Hematopoietic multipotent progenitor cell treated with erythropoietin and hydrocortisone succinate and interleukin-3 and kit ligand, for 8 days (in vitro differentiated cells): ENCODE measurements at places on chromosomes 7 and 10.

DNA sequence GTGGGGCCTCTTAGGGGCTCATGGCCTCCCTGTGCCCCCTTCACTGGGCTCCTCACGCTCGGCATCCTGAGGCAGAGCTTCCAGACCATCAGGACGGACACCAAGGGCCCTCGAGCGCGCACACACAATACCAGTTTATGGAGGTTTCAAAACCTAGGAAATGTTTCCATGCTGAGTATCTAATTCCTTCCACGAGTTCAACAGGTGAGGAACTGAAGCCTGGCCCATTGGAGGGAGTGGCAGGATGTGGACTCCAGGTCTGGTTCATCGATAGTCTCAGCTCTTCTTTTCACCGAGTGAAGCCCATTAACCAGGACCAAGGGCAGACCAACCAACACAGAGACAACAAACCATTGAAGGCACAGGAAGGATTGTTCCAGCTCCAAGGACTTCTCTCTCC, 336.7 kb upstream of the SHH start:
- DNase-seq: no peak

- DNase-seq: no peak
These were observed 518.0 kb upstream of the KLF6 start for GRCh38 chr10:4303045-4303444.

DNA sequence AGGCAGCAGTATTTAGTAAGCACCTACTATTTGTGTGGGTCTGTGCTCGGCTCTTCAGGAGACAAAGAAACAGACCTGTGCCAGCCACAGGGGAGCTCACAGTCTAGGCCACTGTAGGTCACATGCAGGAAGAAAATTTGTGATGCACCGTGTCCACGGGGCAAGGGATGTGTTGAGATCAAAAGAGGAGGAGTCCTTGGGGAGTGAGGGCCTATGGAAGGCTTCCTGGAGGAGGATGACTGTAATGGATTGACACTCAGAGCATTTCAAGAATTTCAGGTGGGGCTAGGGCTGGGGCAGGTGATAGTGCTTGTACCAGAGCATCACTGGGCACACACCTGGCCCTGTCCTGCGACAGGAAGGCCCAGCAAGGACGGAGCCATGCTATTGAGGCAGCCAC, 102.7 kb downstream of the ZMIZ1 start:
- DNase-seq: no peak

DNA sequence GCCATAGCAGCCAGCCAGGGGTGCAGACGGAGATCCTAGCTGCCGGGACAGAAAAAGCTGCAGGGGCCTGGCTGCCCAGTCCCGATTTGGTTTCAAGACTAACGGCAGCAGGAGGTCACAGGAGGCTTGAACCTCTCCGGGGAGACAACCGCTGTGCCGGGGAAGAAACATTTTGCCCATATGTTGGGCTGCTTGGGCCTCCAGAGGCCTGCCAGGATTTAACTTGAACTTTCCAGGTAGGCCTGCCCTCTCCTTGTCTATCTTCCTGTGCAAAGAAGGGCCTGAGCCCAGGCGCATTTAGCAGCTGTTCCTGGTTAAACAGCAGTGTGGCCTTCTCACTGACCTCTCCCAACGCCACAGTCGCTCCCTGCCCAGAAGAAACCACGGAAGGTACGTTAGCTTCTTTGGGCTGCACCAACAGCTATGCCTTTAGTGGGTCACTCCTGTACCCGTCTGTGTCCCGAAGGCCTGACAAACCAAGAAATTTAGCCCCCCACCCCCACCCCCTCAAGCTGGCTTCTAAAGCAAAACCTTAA, 17.1 kb upstream of the PTF1A start:
- DNase-seq: no peak

GRCh38 chr7:128402356-128402755, 7.4 kb downstream of the IMPDH1 start:
- no peak for DNase-seq

DNA sequence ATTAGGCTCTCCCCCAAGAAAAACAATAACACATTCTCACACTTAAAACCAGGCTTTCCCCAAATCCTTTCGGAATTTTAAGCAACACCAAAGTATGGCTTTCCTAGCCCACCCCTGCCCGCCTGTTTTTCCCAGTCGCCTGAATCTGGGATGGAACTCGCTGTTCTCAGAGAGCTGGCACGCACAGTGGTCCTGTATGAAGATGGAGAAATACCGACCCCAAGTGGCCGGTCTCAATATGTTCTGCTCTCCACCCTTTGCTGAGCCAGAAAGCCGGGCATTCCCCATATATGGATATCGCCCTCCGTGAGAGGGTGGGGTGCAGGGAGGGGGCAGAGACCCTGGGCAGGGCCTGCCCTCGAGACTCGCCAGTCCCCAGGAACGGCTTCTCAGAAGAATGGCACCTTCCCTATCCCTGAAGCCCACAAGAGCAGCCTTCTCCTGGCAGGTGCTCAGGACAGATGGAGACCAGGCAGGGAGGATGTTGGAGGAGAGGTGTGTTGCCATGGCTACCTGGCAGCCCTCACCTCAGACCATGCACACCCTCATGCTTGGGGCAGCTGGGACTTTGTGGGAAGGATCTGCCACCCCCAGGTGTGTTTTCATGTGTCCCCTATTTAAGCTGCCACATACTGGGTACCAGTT, 3.4 kb downstream of the TACR2 start:
- DNase-seq: peak; percentile 66

- no peak for DNase-seq
These were observed 325.8 kb upstream of the MGMT start for GRCh38 chr10:129140921-129141885.

DNA sequence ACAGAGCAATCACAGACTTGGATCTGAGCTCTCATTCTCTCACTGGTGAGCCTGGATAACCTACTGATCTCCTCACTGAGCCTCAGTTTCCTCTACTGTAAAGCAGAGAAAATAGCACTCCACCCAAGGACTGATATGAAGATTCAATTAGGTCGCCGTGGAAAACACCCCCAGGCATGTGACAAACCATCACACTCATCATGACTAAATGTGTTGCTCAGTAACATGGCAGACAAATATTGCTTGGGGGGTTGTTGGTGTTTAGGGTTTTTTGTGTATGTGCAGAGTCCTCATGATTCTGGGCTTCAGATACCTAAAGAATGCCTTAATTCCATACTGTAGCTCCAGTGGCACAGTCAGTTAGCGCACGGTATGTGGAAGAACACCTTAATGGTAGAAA, 122.1 kb upstream of the TCF7L2 start:
- DNase-seq: no peak

- no peak for DNase-seq
These were observed 215.6 kb downstream of the ELFN1 start for GRCh38 chr7:1885465-1886226.

- DNase-seq: peak; percentile 36
These were observed 21.0 kb upstream of the ASB15 start for GRCh38 chr7:123580406-123581161.

- DNase-seq: no peak
These were observed 24.1 kb downstream of the VIPR2 start for GRCh38 chr7:159120540-159120919.

- DNase-seq: no peak
These were observed 298.2 kb downstream of the CCSER2 start for GRCh38 chr10:84626397-84627087.

DNA sequence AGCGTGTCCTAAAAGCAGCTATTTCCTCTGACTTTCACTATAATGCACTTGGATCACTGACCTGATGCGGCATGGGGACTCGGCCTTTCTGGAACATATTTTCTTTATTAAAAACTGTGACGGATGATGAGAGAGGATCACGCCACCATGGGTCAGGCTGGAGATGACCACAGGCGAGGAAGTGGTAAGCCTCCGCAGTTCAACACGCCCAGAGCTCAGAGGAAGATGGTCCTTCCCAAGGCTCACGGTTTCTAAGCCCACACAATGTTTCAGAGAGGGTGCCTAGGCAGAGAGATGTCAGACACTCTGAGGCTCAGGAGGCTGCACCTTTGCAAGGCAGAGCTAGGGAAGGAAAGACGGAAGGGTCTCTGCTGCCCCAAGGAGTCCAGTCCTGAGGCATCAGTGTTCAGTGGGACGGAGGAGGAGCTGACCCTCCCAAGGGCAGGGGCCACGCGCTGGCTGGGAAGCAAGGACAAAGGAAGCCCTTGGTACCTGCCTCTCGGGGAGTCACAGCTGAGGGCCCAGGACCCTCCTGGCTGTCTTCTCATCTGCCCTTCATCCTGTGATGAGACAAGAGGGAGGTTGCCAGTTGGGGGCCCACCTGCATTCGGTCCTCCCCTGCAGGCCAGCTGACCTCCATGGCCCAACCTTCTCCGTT, 9.5 kb downstream of the CHST15 start:
- DNase-seq: no peak

- DNase-seq: no peak
These were observed 399.0 kb upstream of the PCDH15 start for GRCh38 chr10:55200020-55200419.

- no peak for DNase-seq
These were observed 28.3 kb upstream of the FIS1 start for GRCh38 chr7:101273206-101273605.

- no peak for DNase-seq
These were observed 65.1 kb upstream of the LYZL2 start for GRCh38 chr10:30694518-30695228.

DNA sequence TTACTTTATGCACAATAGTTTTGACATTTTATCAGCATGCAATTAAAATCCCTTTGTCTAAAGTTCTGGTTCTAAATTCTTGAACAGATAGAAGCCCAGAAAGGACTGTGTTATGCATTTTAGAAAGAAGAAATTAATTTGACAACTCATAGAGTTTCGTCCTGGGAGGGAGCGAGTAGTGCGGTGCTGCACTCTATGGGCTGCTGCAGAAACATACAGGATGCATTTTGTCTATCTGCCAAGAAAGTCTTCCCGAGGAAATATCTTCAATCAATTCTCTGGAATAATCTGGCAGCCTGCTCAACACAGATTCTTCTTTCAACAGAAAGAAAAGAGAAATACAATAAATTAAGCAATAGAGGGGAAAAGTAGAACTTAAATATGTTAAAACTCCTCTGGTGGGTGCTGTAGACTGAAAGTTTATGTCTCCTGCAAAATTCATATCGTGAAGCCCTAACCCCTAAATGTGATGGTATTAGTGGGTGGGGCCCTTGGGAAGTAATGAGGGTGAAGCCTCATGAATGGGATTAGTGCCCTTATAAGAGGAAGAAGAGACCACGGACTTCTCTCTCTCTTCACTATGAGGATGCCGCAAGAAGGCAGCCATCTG, 39.0 kb upstream of the IFRD1 start:
- DNase-seq: no peak

DNA sequence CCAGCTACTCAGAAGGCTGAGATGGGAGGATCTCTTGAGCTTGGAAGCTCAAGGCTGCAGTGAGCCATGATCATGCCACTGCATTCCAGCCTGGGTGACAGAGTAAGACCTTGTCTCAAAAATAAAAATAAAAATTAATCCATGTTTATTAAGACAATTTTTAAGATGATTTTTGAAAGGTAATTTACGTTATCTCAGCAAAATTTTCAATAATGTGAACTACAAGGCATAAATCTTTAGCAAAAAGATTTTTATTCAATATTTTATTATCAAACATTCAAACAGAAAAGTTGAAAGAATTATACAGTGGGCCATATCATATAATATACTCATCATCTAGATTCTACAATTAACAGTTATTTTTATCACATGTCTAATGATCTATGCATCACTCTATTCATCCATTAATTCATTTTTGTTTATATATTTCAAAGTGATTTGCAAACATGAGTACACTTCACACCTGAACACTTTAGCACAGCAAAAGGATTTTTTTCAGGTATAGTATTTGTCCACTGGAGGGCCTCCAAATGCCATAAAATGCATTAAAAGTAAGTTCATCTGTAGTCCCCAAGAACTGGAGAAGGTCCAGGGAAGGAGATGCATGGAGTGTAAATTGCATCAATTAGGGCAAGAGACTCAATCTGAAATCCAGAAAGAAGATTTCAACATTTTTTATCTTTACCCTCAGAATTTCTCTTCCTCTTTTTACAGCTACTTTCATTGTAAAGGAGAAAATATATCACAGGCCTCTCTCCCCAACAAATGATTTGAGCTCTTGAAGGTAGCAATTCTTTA, 38.6 kb upstream of the RSBN1L start:
- peak; percentile 80 for DNase-seq

GRCh38 chr7:90081621-90082020, 72.6 kb upstream of the STEAP1 start:
- no peak for DNase-seq

- DNase-seq: no peak
These were observed 243.5 kb upstream of the ZNF32 start for GRCh38 chr10:43892062-43892770.

DNA sequence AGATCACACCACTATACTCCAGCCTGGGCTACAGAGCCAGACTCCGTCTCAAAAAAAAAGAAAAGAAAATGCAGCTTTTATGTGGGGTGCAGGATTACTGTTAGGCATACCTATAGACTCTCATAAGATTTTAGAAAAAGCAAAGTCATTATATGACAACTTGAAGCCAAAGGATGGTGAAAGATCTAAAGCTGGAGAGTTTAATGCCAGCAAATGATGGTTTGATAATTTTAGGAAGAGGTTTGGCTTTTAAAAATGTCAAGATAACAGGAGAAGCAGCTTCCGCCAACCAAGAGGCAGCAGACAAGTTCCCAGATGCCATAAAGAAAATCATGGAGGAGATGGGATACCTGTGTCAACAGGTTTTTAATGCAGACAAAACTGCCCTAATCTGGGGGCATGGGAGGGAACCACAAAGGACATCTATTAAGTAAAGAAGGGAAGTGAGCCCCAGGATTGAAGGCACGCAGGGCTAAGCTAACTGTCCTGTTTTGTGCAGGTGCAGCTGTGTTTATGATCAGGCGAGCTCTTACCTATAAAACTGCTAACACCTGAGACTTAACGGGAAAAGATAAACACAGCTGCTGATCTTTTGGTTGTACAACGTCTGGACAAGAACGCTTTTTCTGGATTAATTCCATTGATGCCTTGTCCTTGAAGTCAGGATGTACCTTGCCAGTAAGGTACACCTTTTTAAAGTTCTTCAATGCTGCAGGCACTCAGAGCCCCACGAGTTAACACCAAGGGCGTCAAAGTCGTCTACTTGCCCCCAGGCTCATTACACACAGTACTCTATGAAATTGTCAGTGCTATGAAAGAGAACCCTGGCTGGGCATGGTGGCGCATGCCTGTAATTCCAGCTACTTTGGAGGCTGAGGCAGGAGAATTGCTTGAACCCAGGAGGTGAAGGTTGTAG, 10.5 kb upstream of the ANKRD61 start:
- no peak for DNase-seq

- peak; percentile 48 for DNase-seq
These were observed 2.4 kb upstream of the ST7 start for GRCh38 chr7:116950889-116951351.

- DNase-seq: no peak
These were observed 62.5 kb upstream of the INSIG1 start for GRCh38 chr7:155234950-155235789.
